ENCODE measurements at places on chromosomes 6 and 20.

GRCh38 chr20:64092258-64093012, 8.2 kb upstream of the LKAAEAR1 start:
- H3K4me1 ChIP-seq: no peaks in the 10 kb centered on the region
- no peaks in the 10 kb centered on the region for H3K36me3 ChIP-seq
- no peaks in the 10 kb centered on the region for H3K27me3 ChIP-seq
- H3K4me3 ChIP-seq: no peak overlapping the region

GRCh38 chr6:169510871-169511270, 191.0 kb downstream of the WDR27 start:
- no peak overlapping the region for H3K4me3 ChIP-seq
- H3K27ac ChIP-seq: no peak overlapping the region
- DNase-seq: no peak
- H3K4me1 ChIP-seq: no peaks in the 10 kb centered on the region
- H3K27me3 ChIP-seq: no peaks in the 10 kb centered on the region

GRCh38 chr6:151107897-151108427, 131.8 kb upstream of the AKAP12 start:
- no peak overlapping the region for H3K4me3 ChIP-seq
- H3K36me3 ChIP-seq: peaks cover 7% of the 10 kb centered on the region
- H3K27ac ChIP-seq: no peak overlapping the region
- H3K27me3 ChIP-seq: no peaks in the 10 kb centered on the region

DNA sequence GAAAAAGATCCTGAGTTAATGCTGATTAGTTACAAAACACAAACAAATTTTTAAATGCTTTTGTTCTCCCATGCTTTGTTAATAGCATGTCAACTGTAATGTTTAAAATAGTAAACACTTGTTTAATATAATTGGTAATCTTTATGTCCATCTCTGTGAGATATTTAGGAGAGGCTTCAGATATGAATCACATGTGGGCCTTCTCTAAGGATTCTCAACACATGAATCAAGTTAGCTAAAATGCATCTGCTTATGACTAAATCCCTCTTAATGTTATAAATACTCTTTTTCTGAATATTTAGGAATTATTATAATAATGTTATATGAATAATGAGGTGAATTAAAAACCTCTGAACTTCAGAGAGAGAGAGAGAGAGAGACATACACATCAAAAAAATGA, 345.9 kb upstream of the MANEA start:
- DNase-seq: no peak
- no peaks in the 10 kb centered on the region for H3K36me3 ChIP-seq
- no peaks in the 10 kb centered on the region for H3K4me1 ChIP-seq
- no peaks in the 10 kb centered on the region for H3K27me3 ChIP-seq

- no peak overlapping the region for H3K4me3 ChIP-seq
- H3K27ac ChIP-seq: no peak overlapping the region
- no peaks in the 10 kb centered on the region for H3K27me3 ChIP-seq
Observed at GRCh38 chr6:134464690-134465411, 146.9 kb upstream of the SGK1 start.

DNA sequence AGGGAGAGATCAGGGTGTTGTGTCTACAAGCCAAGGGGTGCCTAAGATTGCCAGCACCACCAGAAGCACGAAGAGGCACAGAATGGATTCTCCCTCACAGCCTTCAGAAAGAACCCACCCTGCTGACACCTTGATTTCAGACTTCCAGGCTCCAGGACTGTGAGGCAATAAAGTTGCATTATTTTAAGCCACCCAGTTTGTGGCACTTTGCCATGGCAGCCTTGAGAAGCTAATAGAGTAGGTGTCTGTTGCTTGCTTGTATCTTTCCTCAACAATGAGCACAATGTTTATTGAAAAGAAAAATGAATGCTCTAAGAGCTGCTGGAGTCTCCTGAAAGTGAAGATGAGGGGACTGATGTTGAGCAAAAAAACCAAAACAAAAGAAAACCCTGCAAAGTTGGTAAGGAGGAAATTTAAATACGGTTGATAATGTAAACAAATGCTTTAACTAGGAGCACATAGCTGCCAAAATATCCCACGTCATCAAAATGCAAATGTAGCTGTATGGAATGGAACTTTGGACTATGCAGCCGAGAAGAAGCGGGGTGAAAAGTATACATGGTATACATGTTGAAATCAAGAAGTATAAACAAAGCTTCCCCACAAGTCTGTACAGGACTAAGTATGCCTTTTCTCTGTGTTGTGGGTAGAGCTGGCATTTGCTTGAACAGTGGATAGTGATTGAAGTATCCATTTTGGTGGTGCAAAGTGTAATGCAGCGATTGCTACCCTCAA, 8.0 kb downstream of the IL20RA start:
- H3K27ac ChIP-seq: no peak overlapping the region
- H3K36me3 ChIP-seq: no peaks in the 10 kb centered on the region
- no peaks in the 10 kb centered on the region for H3K4me1 ChIP-seq
- no peak for DNase-seq
- no peak overlapping the region for H3K4me3 ChIP-seq

GRCh38 chr6:87907521-87907920, 140.1 kb upstream of the SPACA1 start:
- peaks cover 69% of the 10 kb centered on the region for H3K27me3 ChIP-seq
- H3K4me1 ChIP-seq: peaks cover 23% of the 10 kb centered on the region
- peak; percentile 77 for DNase-seq
- H3K27ac ChIP-seq: no peak overlapping the region
- no peaks in the 10 kb centered on the region for H3K36me3 ChIP-seq

DNA sequence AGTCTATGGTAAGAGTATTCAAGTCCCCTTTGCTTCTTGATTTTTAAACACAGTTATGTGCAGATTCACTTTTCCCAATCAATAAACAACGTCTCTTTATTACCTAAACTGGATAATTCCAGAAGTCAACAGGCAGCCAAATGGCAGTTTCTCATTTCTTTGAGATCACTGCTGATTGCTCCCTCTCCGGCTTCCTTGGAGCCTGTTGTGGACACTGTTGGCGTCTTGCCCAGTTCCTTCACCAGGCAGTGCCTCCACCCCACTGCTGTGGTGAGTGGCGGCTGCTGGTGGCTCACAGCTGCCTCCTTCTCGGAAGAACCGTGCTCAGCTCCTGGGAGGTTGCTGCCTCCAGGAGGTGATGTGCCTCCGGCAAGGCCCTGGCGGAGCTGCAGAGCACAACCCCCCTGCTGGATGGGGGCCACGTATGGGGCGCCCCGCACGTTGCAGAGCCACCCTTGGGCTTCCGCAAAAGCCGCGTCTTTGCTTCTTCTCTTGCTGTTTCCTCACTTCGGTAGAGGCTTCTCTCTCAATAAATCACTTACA, 105.1 kb upstream of the CNKSR3 start:
- H3K27me3 ChIP-seq: no peaks in the 10 kb centered on the region
- peak; percentile 77 for DNase-seq
- H3K4me1 ChIP-seq: peaks cover 17% of the 10 kb centered on the region
- H3K36me3 ChIP-seq: no peaks in the 10 kb centered on the region
- H3K4me3 ChIP-seq: 0 out of 2 replicates have a peak overlapping the region, but pooled peaks have one; percentile 19

DNA sequence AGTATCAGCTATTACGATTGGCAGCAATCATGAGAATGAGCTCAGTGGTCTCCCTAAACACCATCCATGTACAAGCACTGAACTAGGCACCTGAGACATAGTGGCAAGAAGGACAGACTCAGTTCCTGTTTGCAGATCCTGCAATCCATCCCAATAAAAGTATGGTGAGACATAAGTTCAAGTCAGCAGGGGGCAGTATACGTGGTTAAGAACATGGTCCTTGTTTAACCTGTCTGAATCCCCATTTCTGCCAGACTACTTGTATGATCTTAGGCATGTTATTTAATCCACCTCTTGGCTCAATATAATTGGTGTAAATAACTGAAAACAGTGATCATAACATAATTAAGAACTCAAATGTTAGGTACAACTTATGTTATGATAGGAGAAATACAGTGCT, 33.2 kb upstream of the PNISR start:
- no peaks in the 10 kb centered on the region for H3K4me1 ChIP-seq
- H3K36me3 ChIP-seq: peaks cover 9% of the 10 kb centered on the region
- no peak overlapping the region for H3K27ac ChIP-seq

DNA sequence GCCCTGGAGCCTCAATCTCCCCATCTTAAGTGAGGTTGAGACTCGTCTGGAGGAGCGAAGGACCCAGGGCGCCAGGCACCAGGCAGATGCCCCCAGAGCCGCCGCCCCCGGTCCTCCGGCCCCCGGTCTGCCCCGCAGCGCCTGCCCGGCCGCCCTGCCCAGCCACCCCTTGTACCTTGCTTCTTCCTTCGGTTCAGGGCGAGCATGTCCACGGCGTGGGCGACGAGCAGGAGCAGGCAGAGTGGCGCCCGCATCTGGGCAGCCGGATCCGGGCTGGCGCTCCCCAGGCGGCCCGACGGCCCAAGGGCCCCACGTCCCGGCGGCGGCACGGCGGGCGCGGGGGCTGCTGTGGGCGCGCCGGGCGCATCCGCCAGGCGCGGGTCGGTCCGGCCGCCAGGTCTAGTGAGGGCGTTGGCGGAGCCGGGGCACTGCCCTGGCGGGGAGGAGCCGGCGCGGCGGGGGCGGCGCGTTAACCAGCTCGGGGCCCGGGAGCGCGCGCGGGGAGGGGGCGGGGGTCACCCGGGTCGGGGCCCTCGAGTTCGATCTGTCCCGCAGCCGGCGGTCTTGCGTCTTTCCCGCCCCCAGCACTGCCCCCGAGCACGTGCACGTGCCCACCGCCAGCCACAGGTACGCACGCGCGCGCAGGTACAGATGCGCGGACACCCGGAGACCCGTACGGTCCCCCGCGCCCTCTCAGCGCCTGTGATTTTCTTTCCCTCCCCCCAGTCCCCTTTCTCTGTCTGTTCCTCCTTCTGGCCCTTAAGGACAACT, at the start of gene RSPO4:
Gene RSPO4 (minus strand): TSS at position 401 of the 771 bp plus-strand sequence. CDS start 147 bp downstream, at position 254.
- no peaks in the 10 kb centered on the region for H3K36me3 ChIP-seq
- H3K4me1 ChIP-seq: no peaks in the 10 kb centered on the region
- H3K27me3 ChIP-seq: 0 out of 2 replicates have a peak, but pooled peaks cover 7% of the 10 kb centered on the region
- H3K27ac ChIP-seq: no peak within 1 kb of the TSS
- peak; percentile 40 for DNase-seq

DNA sequence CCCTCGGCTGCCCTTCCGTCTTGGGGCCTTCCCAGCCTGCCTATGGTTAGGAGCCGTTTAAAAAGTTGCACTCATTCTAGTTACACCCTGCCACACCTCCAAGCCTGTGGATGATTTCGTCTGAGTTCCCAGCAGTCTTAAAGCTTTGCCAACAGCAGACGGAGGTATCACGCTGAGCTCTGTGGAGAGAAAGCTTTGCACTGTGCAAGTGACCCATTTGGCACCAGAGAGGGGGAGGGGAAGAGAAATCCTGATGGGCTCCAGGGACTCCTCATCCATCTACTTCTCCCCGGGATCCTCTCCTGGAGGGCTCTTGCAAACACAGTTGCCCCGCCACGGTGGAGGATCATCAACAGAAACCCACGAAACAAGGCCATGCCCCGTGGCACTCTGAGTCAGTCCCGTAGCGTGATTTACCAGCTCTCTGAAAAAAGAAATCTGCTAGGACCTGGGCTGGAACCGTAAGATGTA, 98.8 kb upstream of the CITED2 start:
- H3K27ac ChIP-seq: peak overlapping the region; percentile 62
- peaks cover 26% of the 10 kb centered on the region for H3K4me1 ChIP-seq
- peak; percentile 53 for DNase-seq
- no peaks in the 10 kb centered on the region for H3K36me3 ChIP-seq
- no peak overlapping the region for H3K4me3 ChIP-seq

DNA sequence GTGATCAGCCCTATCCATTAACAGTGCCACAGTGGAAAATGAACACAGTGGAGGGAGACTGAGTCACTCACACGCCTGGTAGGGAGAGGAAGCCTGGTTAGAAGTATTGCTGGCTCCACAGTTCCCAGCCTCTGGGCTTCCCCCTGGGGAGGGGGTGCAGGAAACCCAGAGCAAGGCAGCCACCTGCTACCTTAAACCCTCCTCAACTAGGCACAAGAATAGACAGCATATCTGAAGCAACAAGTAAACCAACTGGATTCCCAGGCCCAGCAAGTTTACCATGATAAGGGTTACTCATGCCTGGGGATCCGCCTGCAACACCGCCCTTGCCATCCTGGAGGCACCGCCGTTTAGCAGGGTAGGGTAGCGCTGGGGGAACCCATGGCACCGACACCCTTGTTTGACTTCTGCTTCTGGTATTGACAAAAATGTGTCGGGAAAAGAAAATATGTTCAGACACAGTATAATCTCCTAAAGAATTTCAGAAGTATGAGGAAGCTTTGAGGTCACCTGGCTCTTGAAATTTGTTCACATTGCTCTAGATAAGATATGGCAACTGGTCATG, 38.3 kb downstream of the SLC22A23 start:
- H3K4me3 ChIP-seq: no peak overlapping the region
- DNase-seq: peak; percentile 50
- peaks cover 42% of the 10 kb centered on the region for H3K4me1 ChIP-seq
- no peaks in the 10 kb centered on the region for H3K36me3 ChIP-seq
- H3K27ac ChIP-seq: no peak overlapping the region

DNA sequence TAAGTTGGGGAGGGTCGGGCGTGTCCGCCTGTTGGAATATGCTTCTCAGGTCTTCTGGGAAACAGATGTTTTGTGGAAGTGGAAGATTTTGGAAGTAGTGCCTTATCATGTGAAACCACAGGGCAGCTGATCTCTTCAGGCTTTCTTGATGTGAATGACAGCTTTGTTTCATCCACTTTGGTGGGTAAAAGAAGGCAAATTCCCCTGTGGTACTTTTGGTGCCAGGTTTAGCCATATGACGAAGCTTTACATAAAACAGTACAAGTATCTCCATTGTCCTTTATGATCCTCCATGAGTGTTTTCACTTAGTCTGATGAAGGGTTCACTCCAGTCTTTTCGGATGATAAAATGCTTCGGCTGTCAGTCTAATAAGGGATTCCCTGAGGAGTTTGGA, 4.6 kb downstream of the IRF4 start:
- H3K27me3 ChIP-seq: peaks cover 74% of the 10 kb centered on the region
- no peak for DNase-seq
- H3K4me3 ChIP-seq: no peak overlapping the region

DNA sequence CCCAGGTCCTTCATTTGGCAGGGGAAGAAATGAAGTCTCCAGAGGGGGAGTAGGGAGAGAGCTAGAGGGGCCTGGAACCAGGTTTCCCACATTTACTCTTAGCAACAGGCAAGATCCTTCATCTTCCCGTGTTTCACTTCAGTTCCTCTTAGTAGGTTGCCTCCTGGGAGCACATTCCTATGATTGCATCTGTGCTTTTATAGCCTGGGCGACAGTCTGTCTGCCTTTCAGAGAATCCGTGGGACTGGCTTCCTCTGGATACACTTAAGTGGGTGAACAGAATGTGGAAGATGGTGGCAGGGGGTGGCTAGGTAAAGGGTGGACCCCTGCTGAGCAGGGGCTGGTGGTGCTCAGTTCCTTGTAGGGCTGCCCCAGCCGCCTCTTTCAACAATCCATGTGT, 33.4 kb downstream of the STK35 start:
- peak; percentile 52 for DNase-seq
- no peak overlapping the region for H3K4me3 ChIP-seq
- H3K27ac ChIP-seq: peak overlapping the region; percentile 89
- H3K27me3 ChIP-seq: no peaks in the 10 kb centered on the region
